ENCODE measurements at places on chromosomes 2 and 18.
A peak's percentile ranks its signal among the peaks of the same experiment; 100 is the strongest.

DNA sequence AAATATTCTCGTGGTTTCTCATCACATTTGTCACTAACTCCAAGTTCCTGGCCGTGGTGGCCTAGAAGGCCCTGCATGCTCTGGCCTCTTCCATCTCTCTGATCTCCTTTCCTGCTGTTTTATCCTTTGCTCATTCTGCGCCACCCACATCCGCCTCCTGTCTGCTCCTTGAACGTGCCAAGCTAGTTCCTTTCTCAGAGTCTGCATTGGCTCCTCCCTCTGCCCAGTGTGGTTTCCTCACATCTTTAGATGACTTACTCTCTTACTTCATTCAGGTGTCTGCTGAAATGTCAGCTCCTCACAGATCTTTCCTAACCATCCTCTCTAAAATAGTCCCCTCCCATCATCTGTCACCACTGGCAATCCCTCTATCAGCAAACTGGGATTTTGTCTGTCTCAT is 158.6 kb upstream of the RBMS1 start:
- peak; percentile 82 for DNase-seq

GRCh38 chr2:232349946-232350635 is 28.5 kb upstream of the ALPP start:
- DNase-seq, result no peak

GRCh38 chr2:188181884-188182283 is 109.8 kb upstream of the GULP1 start:
- DNase-seq, result no peak

DNA sequence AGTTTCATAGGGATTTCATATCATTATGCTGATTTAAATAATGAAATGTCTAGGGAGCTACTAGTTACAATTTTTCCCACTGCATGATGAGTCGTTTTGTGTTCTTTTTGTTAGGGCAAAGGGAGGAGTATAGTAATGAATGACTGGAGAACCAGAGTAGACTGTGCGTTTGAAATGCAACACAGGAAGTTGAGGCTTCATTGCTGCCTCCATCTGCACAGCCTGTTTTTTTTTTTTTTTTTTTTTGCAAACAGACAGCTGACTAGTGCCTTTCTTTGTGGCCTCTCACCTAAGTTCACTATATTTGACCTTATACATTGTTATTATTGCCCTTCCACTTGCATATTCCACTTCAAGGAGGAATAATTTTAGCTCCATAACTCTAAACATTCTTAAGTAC is 286.7 kb upstream of the LRRTM1 start:
- DNase-seq, result no peak

DNA sequence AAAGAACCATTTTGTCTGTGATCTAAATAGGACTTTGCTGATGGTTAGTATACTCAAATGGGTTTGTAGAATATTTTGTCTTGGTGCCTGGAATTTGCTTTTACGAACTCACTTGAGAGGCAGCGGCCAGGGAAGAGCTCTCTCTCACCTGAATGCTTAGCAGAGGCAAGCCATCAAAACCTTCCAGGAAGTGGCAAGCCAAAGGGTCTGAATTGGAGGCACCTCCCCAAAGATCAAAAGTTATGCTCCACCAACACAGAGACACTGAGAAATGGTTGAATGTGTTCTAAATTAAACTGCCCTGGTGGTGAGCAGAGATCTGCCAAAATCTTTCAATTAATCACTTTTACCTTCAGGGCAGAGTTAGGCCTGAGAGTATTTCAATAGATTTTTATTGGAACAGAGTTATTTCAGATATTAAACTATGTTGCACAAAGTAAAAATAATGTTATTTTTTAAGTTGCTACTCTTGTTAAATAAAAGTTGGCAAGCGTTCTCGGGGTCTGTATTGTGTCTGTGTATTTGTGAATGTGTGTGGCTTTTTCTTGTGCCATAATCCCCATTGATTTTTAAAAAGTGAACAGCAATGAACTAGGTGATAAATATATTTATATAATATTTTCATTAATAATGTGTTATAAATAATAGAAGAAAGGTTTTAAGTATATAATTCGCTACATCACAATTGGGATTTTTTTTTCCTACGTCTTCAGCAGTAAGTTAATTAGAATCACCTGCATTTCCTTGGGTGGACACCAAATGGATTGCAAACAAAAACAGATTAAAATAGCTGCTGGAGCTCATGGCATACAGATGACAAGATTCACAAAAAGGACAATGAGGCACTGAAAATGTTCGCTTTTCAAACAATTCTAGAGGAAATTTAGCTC is 416.1 kb downstream of the ARHGAP15 start:
- DNase-seq, result no peak

DNA sequence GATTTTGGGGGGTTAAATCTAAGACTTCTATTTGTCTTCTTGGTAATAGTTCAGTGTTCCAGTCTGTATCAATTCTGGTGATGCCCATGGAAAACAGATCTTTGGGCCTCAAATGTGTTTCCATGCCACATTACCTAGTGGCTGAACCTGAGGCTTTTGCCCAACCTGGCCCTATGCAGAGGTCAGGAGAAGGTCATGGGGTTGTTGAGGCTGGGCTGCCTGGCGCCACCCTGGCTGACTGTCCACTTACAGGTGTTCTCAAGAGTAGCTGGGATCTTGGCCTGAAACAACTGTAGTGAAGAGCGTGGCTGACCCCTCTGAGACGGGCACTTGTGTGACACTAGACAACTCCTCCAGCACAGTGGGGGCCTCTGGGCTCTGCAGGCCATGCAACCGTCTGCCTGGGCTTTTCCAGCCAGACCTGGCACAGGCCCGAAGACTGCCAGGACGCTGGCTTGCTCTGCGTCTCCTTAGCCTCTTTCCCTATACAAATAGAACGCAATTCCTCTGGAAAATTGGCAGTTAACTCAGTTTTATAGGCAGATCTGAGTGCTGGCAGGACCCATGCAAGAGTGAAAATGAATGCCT is 127.8 kb downstream of the TRIM43 start:
- no peak for DNase-seq

- no peak for DNase-seq
Measured at GRCh38 chr2:45340318-45340717, 270.7 kb downstream of the SRBD1 start.

GRCh38 chr2:62099523-62100175 is 96.3 kb upstream of the B3GNT2 start:
- DNase-seq, result peak; percentile 1

GRCh38 chr2:12507295-12507694 is 209.4 kb upstream of the TRIB2 start:
- DNase-seq, result peak; percentile 89

- no peak for DNase-seq
Measured at GRCh38 chr2:197075281-197075680, 148.8 kb upstream of the PGAP1 start.

- no peak for DNase-seq
Measured at GRCh38 chr18:76205906-76206305, 289.1 kb downstream of the ZNF516 start.

DNA sequence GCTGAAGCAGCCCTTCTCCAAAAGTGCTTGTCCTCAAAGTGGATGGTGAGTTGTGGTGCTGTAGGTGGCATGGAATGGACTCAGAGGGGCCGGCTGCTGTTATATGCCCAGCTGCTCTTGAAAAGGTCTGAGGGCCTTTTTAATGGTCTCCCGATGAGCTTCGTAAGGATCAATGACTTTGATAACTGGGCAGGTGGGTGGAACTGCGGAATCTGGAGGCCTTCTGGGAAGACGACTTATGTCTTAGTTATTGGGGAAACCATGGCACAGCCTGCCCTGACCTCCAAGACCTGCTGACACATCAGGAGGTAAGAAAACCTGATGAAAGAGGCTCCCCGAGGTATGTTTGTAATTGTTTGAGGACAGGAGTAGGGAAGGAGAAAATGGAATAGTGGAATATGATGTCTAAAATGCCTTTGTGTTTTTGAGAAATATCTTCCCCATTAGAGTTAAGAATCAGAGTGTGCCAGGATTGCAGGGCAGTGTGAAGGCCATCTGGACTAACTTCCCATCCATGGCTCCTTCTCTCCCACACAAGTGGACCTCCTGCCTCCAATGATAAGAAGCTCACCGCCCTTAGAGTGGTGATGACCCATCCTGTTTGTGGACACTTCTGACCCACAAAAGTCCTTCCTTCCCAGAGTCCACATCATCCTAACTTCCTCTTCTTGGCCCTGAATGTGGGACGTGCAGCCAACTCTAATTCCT is 236.1 kb downstream of the FHOD3 start:
- DNase-seq, result no peak

- DNase-seq, result no peak
Measured at GRCh38 chr2:129702416-129703176, 276.9 kb upstream of the RAB6C start.

DNA sequence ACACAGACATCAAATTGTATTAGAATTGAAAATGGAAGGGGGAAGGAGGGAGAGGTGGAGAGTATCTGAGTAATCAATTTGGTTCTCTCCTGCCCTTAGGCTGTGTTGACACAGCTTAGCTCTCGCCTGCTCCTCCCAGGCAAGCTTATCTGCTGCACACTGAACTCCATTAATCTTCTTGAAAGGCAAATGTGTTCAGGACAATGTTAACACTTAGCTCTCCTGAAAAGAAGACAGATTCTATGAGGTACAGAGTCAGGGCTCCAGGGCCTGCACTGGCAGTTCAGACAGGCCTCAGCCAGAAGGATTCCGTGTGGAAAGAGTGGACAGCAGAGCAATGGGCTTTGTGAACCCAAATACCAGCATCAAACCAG is 430.0 kb upstream of the TNP1 start:
- DNase-seq, result no peak

- DNase-seq, result no peak
Measured at GRCh38 chr2:225038231-225038523, 4.1 kb downstream of the DOCK10 start.

GRCh38 chr2:35864141-35864540 is 491.4 kb upstream of the CRIM1 start:
- no peak for DNase-seq

GRCh38 chr2:161243905-161244304 is 64.3 kb upstream of the PSMD14 start:
- DNase-seq, result peak; percentile 32

- no peak for DNase-seq
Measured at GRCh38 chr2:9355270-9355669, 68.1 kb downstream of the ITGB1BP1 start.

DNA sequence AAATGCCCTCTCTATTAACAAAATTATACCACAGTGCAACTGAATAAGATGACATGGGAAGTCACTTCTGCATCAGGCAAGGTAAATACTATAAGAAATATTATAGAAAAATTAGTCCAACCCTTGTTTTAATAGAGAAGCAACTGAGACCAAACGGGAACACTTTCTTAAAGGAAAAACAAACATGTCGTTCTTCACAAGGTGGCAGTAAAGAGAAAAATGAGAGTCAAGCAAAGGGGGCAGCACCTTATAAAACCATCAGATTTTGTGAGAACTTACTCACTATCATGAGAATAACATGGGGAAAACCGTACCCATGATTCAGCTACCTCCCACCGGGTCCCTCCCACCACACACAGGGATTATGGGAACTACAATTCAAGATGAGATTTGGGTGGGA is 481.7 kb upstream of the CRIM1 start:
- DNase-seq, result no peak

GRCh38 chr18:21218862-21219261 is 23.2 kb upstream of the GREB1L start:
- DNase-seq, result no peak

DNA sequence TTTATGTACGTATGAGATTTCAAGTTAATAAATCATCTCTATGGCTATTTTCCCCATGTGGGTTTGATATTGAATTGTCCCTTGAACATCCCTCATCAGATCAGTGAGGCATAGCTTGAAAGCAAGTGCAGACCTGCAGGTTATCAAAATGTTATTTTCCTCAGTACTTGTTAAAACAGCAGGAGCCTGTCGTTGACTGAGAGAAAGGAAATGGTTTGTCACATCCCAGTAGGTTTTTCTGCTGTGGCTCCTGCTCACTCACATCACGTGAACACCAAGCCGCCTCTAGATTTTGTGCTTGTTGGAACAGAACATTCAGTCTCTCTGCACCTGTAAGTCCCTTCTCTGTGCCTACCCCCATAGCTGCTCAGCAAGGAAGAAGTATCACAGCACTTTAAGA is 340.3 kb downstream of the CELF4 start:
- DNase-seq, result no peak

- DNase-seq, result no peak
Measured at GRCh38 chr2:214730248-214730647, 79.2 kb downstream of the BARD1 start.

GRCh38 chr2:69704446-69704845 is 37.5 kb upstream of the ANXA4 start:
- no peak for DNase-seq

- no peak for DNase-seq
Measured at GRCh38 chr2:29070526-29070925, 3.8 kb downstream of the PCARE start.

GRCh38 chr2:226740039-226740648 is 59.5 kb downstream of the IRS1 start:
- DNase-seq, result no peak

GRCh38 chr2:234919711-234920110 is 32.1 kb upstream of the SH3BP4 start:
- DNase-seq, result no peak

DNA sequence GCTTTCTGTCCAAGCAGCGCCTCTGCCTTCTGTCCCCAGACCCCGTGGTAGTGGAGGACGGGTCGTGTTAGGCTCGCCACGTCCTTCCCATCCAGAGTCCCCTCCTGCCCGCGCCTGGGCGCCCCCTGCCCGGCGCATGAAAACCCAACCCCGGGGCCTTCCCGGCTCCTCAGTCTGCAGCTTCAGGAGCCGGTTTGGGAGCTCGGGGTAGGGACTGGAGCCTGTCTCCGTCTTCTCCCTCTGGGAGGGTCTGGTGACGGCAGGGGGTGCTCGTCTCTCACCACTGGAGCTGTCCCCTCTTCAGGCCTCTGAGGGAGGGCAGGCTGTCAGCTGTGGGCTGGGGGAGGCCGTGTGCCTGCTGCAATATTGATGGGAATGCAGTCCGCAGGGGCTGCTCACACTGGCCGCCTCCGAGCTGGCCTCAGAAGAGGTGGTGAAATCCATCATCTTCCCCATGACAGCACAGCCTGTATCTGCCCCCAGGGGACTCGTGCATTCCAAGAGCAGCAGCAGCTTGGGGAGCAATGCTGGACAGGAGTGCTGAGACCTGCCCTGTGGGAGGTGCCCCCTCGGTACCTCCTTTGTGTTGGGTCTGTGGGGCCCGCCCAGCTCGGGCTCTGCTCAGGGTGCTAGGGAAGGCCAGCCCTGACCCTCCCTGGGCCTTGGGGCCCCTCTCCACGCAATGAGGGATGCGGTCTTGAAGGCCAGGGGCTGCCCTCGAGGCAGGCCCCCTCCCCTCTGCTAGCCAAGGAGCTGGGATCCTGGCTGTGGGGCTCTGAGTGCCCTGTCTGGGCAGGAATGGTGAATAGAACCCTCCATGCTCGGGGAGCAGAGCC is 17.8 kb upstream of the KLHL30 start:
- DNase-seq, result no peak

Data from activated CD4-positive, alpha-beta T cell treated with anti-CD3 and anti-CD28 coated beads, Interleukin-2, amount 50 U/mL, for 16 hours (primary cell).